ENCODE measurements at places on chromosomes 16 and 17. TPM values are rescaled to one million over a fixed set of nuclear protein-coding genes. Genes with fewer than 3 reads are reported as not detected.

- no peak overlapping the region for H3K4me3 ChIP-seq
- H3K36me3 ChIP-seq = no peaks in the 10 kb centered on the region
- H3K27me3 ChIP-seq = no peaks in the 10 kb centered on the region
- DNase-seq = no peak
These were observed 404.1 kb downstream of the CNTNAP4 start for GRCh38 chr16:76681296-76681695.

- peaks cover 5% of the 10 kb centered on the region for H3K27me3 ChIP-seq
- no peak overlapping the region for H3K4me3 ChIP-seq
- no peak overlapping the region for H3K27ac ChIP-seq
- no peaks in the 10 kb centered on the region for H3K36me3 ChIP-seq
- peaks cover 24% of the 10 kb centered on the region for H3K4me1 ChIP-seq
- DNase-seq = no peak
These were observed 77.6 kb downstream of the MMD start for GRCh38 chr17:55343900-55344513.

- H3K4me1 ChIP-seq = peaks cover 65% of the 10 kb centered on the region
- peak overlapping the region; percentile 96 for H3K4me3 ChIP-seq
- H3K27ac ChIP-seq = peak overlapping the region; percentile 96
- DNase-seq = no peak
- H3K27me3 ChIP-seq = no peaks in the 10 kb centered on the region
- H3K36me3 ChIP-seq = no peaks in the 10 kb centered on the region
These were observed 1.2 kb downstream of the STAT5B start for GRCh38 chr17:42274812-42275526.

- peak; percentile 20 for DNase-seq
- no peak overlapping the region for H3K27ac ChIP-seq
- peaks cover 18% of the 10 kb centered on the region for H3K36me3 ChIP-seq
- H3K27me3 ChIP-seq = peaks cover 45% of the 10 kb centered on the region
These were observed 6.9 kb downstream of the USP6 start for GRCh38 chr17:5122586-5123342.

DNA sequence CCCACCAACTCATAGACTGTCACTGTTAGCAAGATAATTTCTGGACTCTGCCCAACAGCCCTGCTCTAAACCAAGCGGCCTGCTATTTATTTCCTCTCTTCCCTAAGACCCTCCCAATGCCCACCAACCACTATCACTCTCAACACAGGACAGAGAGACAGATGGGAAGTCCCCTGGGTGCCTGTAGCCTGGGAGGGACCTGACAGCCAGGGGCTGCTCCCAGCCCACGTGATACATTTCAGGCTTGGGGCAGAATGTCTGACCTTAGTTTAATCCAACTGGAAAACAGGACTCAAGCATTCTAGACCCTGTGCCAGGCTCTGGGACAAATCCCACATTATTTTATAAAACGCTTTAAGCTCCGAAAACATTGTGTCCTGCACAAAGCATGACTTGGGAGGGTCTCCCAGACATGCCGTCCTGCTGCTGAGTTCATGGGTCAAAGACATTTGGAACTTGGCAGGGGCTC lies 23.6 kb downstream of the XYLT1 start:
- H3K27me3 ChIP-seq = no peaks in the 10 kb centered on the region
- H3K27ac ChIP-seq = peak overlapping the region; percentile 55
- DNase-seq = no peak
- H3K4me1 ChIP-seq = peaks cover 60% of the 10 kb centered on the region
- peaks cover 22% of the 10 kb centered on the region for H3K36me3 ChIP-seq

- H3K36me3 ChIP-seq = no peaks in the 10 kb centered on the region
- H3K4me3 ChIP-seq = no peak overlapping the region
- no peaks in the 10 kb centered on the region for H3K4me1 ChIP-seq
These were observed 448.1 kb upstream of the CA10 start for GRCh38 chr17:52606590-52606989.

- peaks cover 20% of the 10 kb centered on the region for H3K27me3 ChIP-seq
- no peaks in the 10 kb centered on the region for H3K36me3 ChIP-seq
- peaks cover 8% of the 10 kb centered on the region for H3K4me1 ChIP-seq
- no peak overlapping the region for H3K27ac ChIP-seq
- DNase-seq = no peak
- H3K4me3 ChIP-seq = no peak overlapping the region
These were observed 306.6 kb downstream of the MAF start for GRCh38 chr16:79293836-79294460.

DNA sequence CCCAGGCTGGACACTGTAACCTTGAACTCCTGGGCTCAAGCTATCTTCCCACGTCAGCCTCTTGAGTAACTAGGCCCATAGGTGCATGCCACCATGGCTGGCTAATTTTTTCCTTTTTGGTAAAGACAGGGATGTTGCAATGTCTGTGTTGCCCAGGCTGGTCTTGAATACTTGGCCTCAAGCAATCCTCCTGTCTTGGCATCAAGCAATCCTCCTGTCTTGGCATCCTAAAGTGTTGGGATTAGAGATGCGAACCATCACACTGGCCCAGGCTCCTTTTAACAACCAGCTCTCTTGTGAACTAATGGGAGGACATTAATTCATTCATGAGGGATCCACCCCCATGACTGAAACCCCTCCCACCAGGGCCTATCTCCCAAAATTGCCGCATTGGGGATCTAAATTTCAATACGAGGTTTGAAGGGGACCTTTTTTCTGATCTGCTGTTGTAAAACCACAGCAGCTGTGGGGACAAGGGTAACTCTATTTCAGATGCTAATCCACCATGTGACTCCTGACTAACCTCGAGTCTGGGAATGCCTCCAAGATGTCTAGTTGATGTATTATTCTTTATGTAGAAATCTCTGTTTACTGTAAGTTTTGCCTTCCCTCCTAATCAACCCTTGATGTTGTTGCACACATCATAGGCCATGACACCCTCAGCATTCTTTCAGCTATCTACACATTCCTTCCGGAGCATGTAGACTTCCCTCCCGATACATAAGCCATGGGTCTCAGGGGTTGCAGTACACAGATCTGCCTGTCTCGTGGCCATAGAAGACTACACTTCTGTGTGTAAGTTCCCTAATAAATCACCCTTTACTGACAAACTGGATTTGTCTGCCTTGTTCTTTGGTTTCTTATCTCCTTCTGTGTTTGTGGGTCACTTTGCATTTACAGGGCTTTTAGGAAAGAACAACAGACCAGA lies 37.6 kb downstream of the RNF112 start:
- H3K4me1 ChIP-seq = peaks cover 2% of the 10 kb centered on the region
- H3K27me3 ChIP-seq = peaks cover 25% of the 10 kb centered on the region
- no peaks in the 10 kb centered on the region for H3K36me3 ChIP-seq
- no peak for DNase-seq
- no peak overlapping the region for H3K4me3 ChIP-seq

DNA sequence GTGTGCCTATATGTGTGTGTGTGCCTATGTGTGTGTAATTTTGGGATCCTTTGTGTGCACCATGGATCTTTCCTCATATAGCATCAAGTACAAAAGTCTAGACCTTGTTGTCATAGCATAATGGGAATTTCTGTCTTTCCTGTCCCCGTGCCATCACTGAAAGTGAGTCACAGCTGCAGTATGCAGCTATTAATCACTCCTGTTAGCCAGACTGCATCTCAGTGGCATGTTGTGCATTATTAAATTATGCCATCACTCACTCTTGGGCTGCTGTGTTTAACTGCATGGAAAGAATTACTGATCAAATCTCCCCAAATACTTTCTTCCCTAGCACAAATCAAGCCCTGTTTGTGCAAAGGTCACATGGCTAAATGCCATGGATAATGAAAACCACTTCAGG lies 92.4 kb downstream of the CBLN1 start:
- no peak overlapping the region for H3K27ac ChIP-seq
- no peaks in the 10 kb centered on the region for H3K36me3 ChIP-seq
- H3K4me3 ChIP-seq = no peak overlapping the region
- H3K27me3 ChIP-seq = peaks cover 35% of the 10 kb centered on the region
- no peak for DNase-seq

DNA sequence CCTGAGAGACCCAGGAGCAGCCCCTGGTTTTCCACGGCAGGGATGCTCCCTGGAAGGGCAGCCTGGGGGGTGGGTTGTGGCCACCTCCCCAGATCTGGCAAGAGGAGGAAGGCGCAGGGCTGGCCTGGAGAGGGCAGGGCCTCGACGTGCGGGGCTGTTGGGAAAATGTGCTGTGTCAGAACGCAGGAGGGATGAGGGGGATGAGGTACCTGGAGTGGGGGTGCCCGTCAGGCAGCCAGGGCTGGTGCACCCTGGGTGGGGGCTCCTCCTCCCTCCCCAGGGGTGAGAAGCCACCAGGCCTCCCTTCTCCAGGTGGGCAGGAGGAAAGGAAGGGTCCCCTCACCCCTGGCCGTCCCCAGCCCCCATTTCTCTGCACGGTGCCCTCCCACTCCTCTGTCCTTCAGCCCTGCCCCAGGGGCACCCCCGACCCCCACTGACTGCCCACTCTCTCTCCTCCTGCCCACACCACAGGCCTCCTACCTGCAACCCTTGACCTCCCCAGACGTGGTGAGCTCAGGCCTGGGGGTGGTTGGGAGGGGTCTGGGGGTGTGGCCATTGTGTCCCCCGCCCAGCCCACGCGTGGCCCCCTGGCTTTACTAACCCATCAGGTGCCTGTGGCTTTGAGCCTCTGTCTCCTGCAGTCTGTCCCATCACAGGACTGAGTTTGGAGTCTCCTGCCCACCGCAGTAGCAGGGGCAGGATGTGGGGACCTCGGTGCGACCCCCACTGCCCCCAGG lies 39.6 kb downstream of the BAHCC1 start:
- DNase-seq = no peak
- no peaks in the 10 kb centered on the region for H3K27me3 ChIP-seq
- peaks cover 8% of the 10 kb centered on the region for H3K4me1 ChIP-seq
- no peaks in the 10 kb centered on the region for H3K36me3 ChIP-seq
- no peak overlapping the region for H3K4me3 ChIP-seq

DNA sequence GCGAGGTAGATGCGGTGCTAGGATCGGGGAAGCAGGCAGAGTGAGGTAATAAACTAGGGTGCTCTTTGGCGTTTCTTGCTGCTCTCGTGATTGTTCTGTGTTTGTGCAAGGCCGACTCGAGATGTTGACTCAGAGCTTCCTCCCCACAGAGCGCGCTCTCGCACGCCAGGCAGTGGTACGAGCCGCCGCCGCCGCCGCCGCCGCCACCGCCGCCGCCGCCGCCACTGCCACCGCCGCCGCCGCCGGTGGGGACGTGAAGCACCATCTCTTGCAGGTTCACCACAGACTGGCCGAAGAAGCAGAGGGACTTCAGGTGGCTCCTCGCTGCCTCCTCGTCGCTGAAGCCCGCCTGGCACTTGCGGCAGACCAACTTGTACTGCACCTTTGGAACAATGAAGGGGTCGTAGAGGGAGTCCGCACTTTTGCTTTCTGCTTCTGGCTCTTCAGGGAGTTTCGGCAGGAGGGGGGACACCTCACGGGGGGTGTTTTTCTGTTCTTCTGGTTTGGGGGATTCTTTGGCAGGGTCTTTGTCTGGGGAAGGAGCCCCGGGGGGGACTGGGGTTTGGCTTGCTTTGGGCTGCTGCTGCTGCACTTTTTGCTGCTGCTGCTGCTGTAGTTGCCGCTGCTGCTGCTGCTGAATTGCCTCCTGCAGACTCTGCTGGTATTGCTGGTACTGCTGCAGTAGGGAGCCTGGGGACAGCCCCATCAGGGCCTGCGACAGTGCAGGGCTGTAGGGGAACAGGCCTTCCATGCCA lies 260.2 kb downstream of the ZFHX3 start:
- peaks cover 18% of the 10 kb centered on the region for H3K4me1 ChIP-seq
- peaks cover 5% of the 10 kb centered on the region for H3K27me3 ChIP-seq

- no peak for DNase-seq
- H3K27me3 ChIP-seq = no peaks in the 10 kb centered on the region
- H3K27ac ChIP-seq = no peak overlapping the region
- H3K4me3 ChIP-seq = peak overlapping the region; percentile 22
These were observed 3.8 kb downstream of the ARHGDIA start for GRCh38 chr17:81867170-81867990.

DNA sequence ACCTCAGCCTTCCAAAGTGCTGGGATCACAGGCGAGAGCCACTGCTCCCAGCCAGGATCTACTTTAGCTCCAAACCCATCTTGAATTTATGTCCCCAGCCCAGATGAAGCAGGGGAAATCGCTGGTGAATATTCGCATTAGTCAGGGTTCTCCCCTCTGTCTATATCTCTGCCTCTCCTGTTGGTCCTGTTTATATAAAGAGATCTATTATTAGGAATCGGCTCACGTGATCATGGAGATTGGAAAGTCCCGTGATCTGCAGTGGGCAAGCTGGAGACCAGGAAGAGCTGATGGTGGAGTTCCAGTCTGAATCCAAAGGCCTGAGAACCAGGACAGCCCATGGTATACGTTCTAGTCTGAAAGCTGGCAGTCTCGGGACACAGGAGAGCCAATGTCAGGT lies 382.8 kb downstream of the SEC14L1 start:
- no peak for DNase-seq
- H3K36me3 ChIP-seq = peaks cover 2% of the 10 kb centered on the region
- peaks cover 4% of the 10 kb centered on the region for H3K27me3 ChIP-seq
- no peak overlapping the region for H3K4me3 ChIP-seq

DNA sequence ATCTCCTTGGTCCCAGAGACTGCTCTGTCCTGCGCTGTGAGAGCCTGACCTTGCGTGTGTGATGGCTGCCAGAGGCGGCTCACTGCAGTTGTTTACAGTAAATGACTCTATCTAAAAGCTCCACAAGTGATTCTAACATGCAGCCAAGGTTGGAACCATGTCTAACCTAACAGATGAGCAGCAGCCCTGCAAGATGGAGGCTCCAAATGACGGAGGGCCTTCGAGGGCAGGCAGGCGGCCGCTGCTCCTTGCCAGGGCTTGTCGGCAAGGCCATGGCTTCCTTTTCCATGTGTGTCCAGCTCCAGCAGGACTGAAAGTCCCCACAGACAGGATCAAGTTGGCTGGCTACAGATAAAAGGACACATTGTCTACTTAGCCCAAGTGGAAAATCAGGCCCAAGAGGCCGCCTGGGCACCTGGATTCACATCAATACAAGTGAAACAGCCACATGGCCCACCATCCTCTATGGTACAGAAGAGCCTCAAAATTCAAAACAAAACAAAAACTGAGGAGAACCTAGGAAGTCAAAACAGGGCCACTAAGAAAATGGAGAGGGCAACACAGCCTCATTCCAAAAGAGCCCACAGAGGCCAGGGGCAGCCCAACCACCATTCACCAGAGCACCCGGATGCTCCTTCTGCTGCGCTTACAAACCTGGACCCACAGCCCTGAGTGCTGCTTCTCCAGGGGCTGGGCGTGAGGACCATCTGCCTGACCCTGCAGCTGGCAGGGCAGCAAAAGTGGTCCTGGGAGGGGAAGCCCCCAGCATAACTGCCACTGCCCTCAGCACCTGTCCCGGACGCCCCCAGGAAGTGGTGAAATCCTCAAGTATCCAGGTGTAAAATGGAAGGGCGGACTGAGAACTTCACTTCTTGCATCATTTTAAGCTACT lies 65.0 kb downstream of the AMFR start:
- H3K36me3 ChIP-seq = no peaks in the 10 kb centered on the region
- H3K4me3 ChIP-seq = no peak overlapping the region
- no peak for DNase-seq
- peaks cover 32% of the 10 kb centered on the region for H3K4me1 ChIP-seq

- H3K27ac ChIP-seq = no peak overlapping the region
- no peaks in the 10 kb centered on the region for H3K27me3 ChIP-seq
- H3K4me3 ChIP-seq = no peak overlapping the region
- no peak for DNase-seq
These were observed 72.7 kb downstream of the GAS7 start for GRCh38 chr17:10125531-10126275.

- peaks cover 7% of the 10 kb centered on the region for H3K4me1 ChIP-seq
- H3K36me3 ChIP-seq = no peaks in the 10 kb centered on the region
- H3K27me3 ChIP-seq = peaks cover 43% of the 10 kb centered on the region
- DNase-seq = no peak
These were observed 20.3 kb downstream of the ALOX15B start for GRCh38 chr17:8059131-8059530.

The OR2C1 gene
- not detected for total RNA-seq

The GP1BA gene
- not detected for total RNA-seq

The RNF222 gene
- total RNA-seq = 0.18 TPM

The PROCA1 gene
- 17.3 TPM for total RNA-seq

The CASKIN2 gene
- 0.65 TPM for total RNA-seq

The SCARF1 gene
- total RNA-seq = 1.3 TPM

The SYT17 gene
- 0.52 TPM for total RNA-seq

The CACNG1 gene
- not detected for total RNA-seq
